ENCODE measurements at places on chromosomes 1 and 21.
A peak's percentile ranks its signal among the peaks of the same experiment; 100 is the strongest.

- DNase-seq = no peak
Measured at GRCh38 chr1:3506943-3507342, 52.5 kb downstream of the ARHGEF16 start.

GRCh38 chr1:85224734-85225623 lies 24.2 kb upstream of the SYDE2 start:
- DNase-seq = no peak

DNA sequence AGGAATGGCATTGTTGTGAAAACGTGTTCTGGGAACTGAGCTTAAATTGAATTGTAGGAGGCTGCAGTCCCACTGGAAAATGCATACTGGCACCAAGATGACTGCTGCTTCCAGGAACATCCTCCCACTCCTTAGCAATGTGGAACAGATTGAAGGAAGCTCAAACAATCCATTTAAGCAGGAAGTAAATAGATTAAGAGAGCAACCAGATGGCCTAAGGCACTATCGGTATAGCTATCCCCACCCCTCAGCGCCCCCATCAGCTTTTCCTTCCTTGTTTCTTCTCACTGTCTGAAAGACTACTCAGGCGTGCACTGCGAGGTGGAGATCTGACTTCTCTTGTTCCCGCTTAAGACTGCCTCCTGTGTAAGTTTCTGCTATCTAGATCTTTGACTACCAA lies 4.0 kb upstream of the IFI16 start:
- no peak for DNase-seq

DNA sequence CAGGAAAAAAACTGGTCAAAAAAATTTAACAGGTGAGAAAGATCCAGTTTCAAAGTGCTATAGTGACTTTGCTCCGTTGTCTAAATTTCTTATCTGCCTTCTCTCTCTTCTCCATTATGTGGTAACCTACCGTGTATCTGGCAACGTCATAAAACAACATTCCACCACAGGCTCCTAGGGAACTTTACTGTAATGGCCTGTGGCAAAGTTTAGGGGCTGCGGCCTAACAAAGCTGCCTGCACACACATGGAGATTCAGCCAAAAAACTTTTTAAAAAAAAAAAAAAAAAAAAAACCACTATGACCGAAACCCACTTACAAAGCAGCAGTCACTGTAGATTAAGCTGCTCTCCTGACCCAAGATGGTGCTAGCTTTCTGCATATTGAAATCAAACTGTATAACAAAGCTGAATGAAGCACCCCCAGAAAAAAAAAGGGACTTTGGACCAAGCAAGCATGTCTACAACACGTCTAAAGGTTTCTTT lies 202.6 kb downstream of the SLC45A1 start:
- DNase-seq = no peak

DNA sequence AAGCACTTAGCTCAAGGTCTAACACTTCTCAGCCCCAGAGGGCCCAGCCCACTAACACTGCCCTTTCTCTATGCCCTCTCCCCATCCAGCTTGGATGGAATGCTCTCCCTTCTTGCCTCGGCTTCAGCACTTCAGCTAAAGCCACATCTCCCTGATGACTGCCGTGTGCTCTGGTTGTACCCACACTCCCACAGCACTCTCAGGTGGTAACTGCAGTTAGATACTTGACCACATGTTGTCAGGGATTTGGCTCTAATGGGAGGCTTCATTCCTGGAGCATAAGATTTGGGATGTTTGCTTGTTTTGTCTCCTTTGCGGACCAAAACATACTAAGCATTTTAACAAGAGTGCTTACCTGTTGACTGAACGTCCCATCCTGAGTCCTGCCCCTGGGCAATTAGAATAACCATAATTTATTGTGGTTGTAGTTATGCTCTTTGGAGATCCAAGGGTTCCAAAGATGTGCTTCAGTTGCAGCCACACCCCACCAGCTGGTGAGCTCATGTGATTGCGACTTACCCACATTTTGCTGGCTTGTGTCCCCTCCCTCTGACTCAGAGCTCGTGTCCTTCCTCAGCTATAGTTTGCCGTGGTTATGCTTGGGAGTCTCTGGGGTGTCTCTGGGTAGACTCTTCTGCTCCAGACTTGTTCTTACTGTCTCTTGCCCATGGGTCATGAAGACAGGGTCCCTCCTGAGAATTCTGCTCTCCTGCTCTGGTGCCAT lies 7.7 kb upstream of the SLC26A9 start:
- DNase-seq = no peak

DNA sequence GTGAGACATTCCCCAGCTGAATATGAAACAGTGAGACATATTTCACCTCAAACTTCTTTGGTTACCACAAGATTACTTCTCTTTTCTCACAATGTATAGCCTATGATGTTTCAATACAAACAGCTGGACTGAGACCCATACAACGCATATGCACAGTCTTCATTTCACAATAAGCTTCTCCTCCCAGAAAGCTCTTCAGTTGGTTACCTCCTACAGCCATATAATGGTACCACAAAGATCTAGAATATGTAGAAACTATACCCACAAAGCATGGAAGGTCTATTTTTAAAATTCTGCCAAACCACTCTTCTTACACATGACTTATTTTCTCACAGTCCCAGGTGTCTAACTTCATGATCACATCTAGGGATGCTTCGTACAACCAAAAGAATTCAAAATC lies 70.8 kb downstream of the JAK1 start:
- peak; percentile 4 for DNase-seq

- no peak for DNase-seq
Measured at GRCh38 chr1:185017966-185018365, 27.4 kb upstream of the RNF2 start.

DNA sequence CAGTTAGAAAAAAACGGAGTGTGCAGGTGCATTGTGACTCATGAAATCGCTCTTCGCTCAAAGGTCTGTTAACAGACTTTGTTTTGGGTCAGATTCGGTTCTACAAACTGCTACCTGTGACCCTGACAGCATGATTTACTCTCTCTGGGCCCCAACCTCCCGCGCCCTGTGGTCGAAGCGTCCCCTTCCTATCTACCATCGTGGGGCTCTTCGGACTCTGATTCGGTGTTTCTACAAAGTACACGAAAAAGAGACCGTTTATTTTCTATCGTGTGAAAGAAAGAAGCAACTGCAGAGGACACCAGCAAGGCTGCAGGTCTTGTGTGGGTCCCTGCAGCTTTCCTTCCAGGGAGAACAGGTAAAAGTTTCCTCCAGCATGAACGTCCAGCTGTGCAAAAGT lies 29.4 kb upstream of the SLC19A1 start:
- DNase-seq = no peak

DNA sequence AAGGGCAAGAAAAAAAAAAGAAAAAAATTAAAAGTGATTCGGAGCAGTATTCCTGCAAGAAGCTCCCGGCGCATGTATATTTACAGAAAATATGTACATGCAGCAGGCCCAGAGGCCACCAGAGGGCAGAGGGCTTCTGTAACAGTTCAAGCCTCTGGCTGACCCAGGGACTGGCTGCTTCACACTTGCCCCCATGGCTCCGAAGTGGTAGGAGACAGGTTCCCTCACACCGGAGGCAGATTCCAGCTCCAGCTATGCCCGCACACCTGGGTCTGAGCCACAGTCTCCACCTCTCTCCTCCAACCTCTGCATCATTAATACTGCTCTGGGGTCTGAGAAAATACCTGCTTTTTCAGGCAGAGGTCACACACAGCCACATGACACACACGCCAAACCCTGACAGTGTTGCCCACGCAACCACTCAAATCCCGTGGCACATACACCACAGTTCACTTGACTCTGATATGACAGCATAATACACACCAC lies 2.2 kb upstream of the ARHGAP30 start:
- no peak for DNase-seq

DNA sequence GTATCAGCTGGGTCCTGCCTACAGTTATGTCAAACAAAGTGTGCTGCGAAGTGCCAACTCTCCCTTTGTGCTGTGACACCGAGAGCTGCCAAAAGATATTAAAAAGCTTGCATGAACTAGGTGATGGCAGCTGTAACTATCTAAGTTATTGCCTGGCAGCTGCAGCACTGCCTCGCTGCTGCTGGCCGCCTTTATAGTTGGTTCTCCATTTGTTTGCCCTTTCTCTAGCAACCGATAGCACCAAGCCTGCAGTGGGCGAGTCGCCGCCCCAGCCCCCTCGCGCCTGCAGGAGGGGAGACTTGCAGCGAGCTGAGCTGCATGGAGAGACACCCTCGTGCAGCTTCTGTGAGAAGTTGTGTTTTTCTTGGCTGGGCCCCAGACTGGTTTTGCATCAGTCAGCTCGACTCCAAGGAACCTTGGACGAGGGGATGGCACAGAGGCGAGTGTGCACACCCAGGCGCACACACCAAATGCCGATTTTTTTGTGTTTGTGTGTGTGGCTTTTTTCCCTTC lies 330.6 kb downstream of the RPS6KC1 start:
- no peak for DNase-seq

DNA sequence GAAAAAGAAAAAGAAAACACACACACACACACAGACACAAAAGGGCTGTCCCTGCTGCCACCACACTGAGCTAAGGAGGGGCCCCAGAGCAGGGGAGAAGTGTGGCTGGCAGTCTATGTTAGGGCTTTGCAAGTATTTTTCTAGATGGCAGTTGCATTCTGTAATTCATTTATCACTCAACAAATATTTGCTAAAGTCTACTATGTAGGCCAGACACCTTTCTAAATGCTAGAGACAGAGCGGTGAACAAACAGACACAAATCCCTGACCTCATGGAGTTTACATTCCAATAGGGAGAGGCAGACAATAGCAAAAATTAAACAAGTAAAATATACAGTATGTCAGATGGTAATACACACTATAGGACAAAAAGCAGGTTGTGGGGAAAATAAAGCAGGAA lies 20.2 kb downstream of the WDR64 start:
- no peak for DNase-seq

DNA sequence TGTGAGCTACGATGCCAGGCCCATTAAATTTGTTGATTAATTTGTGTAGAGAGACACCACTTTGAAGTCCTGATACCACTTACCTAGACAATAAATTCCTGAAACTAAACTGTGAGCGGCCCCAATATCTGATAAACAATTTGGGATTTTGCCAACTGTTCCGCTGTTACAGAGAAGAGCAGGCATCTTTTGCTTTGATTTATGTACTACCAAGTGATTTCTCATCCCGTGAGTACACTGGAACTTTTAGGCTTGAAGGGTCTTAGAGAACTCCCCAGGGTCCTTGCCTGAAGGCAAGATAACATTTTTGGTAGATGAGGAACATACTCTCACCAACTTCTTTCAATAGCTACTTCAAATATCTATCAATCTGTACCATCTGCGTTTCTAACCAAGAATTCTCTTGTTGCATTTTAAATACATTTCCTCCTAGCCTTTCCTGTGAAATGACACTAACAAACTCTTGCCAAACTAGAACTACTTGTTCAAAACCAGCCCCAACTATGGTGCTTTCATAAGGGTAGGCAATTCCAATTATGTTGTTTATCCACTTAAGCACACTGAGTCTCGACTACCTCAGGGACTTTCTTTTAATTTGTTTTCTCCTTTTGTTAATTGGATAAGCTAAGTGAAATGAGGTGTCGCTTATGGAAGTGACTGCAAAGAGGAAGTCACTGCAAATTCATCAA lies 23.2 kb upstream of the SLC30A1 start:
- DNase-seq = no peak

DNA sequence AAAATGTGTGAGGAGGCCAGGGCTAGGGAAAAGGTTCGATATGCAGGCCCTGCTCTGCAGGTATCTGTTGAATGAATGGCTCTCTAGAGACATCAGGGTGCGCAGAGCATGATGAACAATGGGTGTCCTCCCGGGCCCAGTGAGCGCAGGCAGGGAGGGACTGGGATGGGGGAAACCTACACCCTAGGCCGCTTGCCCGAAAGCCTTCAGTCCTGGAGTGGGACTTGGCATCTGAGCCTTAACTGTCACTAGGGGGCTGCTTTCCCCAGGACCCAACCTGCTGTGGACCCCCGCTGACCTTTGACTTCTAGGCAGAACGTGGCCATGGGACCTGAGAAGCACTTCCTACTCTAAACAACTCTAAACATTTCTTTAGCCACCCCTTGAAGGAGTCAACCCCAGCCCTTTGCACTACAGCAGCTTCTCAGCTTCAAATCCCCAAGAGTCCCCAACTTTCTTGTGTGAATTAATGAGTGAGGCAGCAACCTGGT lies 444 bp upstream of the MAP3K6 start:
- no peak for DNase-seq

- no peak for DNase-seq
Measured at GRCh38 chr21:29146726-29147125, 16.3 kb downstream of the MAP3K7CL start.

DNA sequence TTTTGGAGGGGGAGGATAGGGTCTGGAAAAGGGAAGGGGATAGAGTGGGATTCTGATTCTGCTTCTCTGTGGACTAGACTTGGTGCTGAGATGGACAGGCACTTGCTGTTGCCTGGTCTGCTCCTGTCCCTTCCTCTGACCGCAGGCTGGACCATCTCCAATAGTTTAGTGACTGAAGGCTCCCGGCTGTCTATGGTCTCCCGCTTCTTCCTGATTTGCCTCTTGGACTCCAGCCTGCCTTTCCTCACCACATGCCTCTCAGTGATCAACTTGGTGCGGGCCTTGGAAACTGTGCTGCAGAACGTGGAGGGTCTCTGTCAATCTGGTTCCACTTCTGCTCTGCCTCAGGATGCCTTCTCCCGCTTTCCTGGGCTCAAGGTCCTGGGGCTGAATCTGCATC lies 6.3 kb upstream of the ZSCAN20 start:
- no peak for DNase-seq

- no peak for DNase-seq
Measured at GRCh38 chr1:87284456-87285240, 44.0 kb upstream of the LMO4 start.

- DNase-seq = no peak
Measured at GRCh38 chr1:21212126-21212525, 35.4 kb upstream of the EIF4G3 start.

GRCh38 chr1:112011202-112011601 lies 21.7 kb upstream of the KCND3 start:
- DNase-seq = no peak

DNA sequence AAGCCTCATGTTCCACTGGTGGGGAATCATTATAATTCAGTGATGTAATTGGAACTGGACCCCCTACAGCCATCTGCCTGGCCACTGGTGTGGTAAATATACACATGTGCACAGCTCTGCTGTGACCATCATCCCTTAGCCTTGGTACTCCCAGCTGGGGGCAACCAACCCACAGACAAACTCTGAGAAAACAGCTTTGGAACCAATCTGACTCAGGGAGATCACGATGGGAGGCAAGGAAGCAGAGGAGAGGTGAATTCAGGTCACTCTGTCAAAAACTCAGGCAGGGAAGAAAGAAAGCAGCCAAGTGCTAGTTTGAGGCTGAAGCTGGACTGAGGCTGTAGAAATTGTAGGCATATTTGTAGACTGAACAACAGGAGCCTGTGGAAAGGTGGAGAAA lies 197.8 kb upstream of the GALNT2 start:
- DNase-seq = no peak

Data from fibroblast of skin of left quadriceps (primary cell).